ENCODE measurements at places on chromosomes 2 and 18. TPM values are rescaled to one million over a fixed set of nuclear protein-coding genes. Genes with fewer than 3 reads are reported as not detected.

- H3K36me3 ChIP-seq = no peaks in the 10 kb centered on the region
- no peaks in the 10 kb centered on the region for H3K27me3 ChIP-seq
- DNase-seq = no peak
- no peak overlapping the region for H3K4me3 ChIP-seq
- no peaks in the 10 kb centered on the region for H3K4me1 ChIP-seq
Observed at GRCh38 chr2:211762479-211762878, 776.1 kb downstream of the ERBB4 start.

DNA sequence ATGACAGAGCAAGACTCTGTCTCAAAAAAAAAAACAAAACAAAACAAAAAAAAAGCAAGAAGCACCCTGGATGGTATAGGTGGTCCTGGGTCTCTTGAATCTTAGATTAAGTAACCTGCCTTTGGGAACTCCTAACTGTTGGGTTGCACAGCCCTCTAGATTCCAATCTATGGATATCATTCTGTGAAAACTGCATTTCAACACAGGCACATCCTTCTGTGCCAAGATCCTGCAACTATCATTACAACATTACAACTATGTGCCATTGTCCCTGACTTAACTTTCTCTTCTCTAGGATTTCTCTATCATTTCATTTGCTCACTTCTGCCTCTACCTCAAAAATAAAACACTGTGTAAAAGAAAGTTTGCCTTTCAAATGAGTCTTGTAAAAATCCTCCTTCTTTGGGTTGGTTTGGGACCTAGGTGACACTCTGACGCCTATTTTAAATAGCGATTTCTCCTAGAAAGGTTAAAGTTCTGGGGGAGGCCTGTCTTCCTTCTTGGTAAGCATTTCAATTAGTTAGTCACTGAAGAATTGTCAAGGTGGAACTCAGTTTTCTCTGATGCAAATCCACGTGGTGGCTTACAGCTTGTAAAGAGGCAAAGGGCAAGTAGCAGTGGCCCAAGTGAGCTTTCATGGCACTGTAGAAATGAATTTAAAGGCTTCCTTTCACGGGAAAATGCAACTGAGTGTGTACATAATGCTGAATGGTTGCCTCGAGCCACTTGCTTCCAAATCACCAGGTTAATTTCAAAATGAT, 9.2 kb downstream of the LGALSL start:
- H3K36me3 ChIP-seq = peaks cover 1% of the 10 kb centered on the region
- H3K4me3 ChIP-seq = no peak overlapping the region
- H3K4me1 ChIP-seq = peaks cover 3% of the 10 kb centered on the region
- no peak for DNase-seq
- H3K27ac ChIP-seq = no peak overlapping the region
- H3K27me3 ChIP-seq = no peaks in the 10 kb centered on the region

DNA sequence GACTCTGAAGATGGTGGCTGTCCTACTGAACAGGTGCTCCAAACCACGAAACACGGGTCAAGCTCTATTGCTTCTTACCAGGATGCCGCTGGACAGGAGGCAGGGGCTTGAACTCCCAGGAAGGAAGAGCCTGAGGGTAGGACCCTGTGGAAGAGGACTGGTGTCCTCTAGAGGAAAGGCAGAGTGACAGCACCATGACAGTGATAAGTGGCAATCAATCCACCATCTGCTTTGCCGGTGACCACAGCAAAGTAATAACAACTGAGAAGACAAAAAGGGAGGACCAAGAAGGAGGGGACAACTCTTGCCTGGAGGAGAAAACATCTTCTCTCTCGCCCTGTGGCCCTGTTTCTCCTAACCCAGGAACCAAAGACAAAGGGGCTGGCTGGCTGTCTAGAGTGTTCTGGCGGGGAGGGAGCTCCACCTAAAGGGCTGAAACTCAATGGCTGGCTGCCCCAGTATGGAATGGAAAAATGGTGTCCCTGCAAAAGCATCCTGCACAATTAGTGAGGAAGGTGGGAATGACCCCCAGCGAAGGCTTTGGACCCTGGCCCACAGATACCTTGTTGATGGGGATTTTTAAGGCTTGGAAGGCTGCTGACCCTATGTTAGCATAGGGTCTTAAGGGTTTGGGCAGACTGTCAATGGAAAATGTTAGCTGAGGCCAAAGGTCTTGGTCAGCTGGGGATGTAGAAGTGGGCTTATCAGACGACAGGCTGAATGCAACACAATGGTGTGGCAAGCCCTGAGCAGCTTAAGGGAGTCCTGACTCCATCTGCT, 35.4 kb downstream of the PROC start:
- peaks cover 10% of the 10 kb centered on the region for H3K4me1 ChIP-seq
- no peak overlapping the region for H3K27ac ChIP-seq
- H3K27me3 ChIP-seq = no peaks in the 10 kb centered on the region
- no peaks in the 10 kb centered on the region for H3K36me3 ChIP-seq

- H3K36me3 ChIP-seq = no peaks in the 10 kb centered on the region
- no peaks in the 10 kb centered on the region for H3K27me3 ChIP-seq
- H3K4me1 ChIP-seq = no peaks in the 10 kb centered on the region
- H3K4me3 ChIP-seq = no peak overlapping the region
- DNase-seq = peak; percentile 16
- no peak overlapping the region for H3K27ac ChIP-seq
Observed at GRCh38 chr2:147759536-147759935, 85.3 kb upstream of the ACVR2A start.

- H3K36me3 ChIP-seq = no peaks in the 10 kb centered on the region
- no peaks in the 10 kb centered on the region for H3K27me3 ChIP-seq
- H3K4me3 ChIP-seq = no peak overlapping the region
- peaks cover 79% of the 10 kb centered on the region for H3K4me1 ChIP-seq
- no peak overlapping the region for H3K27ac ChIP-seq
Observed at GRCh38 chr2:46569061-46569560, 89.7 kb downstream of the TMEM247 start.

Gene POTEI
- 22.3 TPM for total RNA-seq

Gene MC2R
- total RNA-seq = not detected

All from stomach (tissue), 19 donors.